ENCODE measurements at places on chromosomes 16 and 17.

GRCh38 chr17:28043741-28044140 lies 1.3 kb downstream of the NLK start:
- peaks cover 5% of the 10 kb centered on the region for H3K36me3 ChIP-seq
- no peaks in the 10 kb centered on the region for H3K27me3 ChIP-seq
- no peak for DNase-seq
- no peak overlapping the region for H3K4me3 ChIP-seq
- H3K4me1 ChIP-seq, result peaks cover 40% of the 10 kb centered on the region
- no peak overlapping the region for H3K27ac ChIP-seq

DNA sequence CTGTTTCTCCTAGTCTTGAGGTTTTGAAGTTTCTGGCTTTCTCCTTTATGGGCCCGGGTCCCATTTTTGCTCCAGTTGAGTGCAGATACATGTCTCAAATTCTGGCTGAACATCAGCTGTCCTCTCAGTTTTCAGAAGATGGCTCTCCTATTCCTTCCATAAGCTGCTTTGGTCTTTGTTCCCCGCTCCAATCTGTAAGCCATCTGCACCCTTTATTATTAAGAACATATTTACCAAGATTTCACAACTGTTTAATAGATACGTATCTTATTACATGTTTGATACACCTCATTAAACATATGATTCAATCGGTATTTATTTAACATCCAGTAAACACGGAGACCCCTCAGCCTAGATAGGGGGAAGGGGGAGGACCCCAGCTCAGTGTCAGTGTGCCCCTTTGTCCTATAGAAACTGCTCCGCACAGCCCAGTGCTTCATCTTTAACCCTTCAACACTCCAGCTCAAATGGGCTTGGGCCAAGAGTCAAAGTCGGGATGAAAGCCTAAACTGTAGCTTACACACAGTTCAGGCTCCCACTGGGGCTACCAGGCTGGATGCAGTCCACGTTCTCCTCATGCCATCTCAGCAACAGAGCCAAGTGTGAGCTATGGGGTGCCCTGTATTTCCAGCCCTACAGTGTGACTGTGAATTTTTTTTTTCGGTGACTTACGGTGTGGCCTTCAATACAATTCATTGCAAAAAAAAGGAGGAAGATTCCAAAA lies 166.0 kb upstream of the ZFHX3 start:
- DNase-seq, result no peak
- peaks cover 1% of the 10 kb centered on the region for H3K36me3 ChIP-seq

GRCh38 chr16:1747934-1748333 lies 23.4 kb downstream of the NME3 start:
- no peaks in the 10 kb centered on the region for H3K4me1 ChIP-seq
- H3K27ac ChIP-seq, result no peak overlapping the region
- H3K36me3 ChIP-seq, result no peaks in the 10 kb centered on the region
- H3K4me3 ChIP-seq, result no peak overlapping the region
- DNase-seq, result no peak

GRCh38 chr16:55947366-55947765 lies 72.2 kb upstream of the CES5A start:
- peaks cover 9% of the 10 kb centered on the region for H3K4me1 ChIP-seq
- no peak overlapping the region for H3K27ac ChIP-seq
- no peaks in the 10 kb centered on the region for H3K36me3 ChIP-seq
- H3K4me3 ChIP-seq, result no peak overlapping the region
- H3K27me3 ChIP-seq, result no peaks in the 10 kb centered on the region

DNA sequence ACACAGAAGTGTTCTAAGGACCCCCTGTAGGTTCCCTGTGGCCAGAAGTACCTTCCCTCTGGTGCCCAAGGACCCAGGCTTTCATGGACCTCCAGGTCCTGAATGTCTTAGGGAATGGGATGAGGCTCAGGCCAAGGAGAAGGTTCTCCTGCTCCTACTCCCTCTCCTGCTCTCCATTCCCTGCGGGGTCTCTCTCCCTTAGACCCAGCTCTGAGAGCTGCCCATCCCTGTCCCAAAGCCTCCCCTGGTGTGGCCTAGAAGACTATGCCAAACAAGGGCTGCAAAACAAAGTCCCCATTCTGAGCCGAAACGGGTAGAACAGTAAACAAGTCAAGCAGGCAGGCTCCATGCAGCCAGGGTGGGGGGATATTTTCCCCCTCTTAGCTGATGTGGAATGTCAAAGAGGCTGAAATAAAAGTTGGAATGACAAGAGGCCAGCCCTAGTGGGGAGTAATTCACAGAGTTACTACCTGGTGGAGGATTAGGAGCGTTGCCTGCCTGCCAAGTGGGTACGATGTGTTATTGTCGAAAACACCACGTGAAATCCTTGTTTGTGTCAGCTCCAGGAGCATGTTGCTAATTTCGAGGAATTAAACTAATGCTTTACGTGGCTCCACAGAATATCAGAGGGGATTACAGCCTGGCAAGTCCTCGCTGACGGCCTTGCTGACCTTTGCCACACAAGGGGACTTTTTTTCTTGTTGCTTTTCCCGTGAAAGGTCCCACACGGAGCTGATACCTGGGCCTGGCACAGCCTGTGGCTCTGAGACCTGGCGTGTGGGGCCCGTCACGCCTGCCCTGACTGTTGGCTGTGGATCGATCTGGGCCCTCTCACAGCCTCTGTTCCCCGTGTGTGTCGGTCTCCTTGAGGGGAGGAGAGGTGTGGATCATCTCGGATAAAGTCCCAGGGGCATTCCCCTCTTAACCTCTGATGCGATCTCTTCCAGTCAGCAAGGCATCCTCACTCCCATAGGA lies 2.9 kb downstream of the WFIKKN2 start:
- no peak overlapping the region for H3K4me3 ChIP-seq
- H3K36me3 ChIP-seq, result no peaks in the 10 kb centered on the region
- H3K4me1 ChIP-seq, result no peaks in the 10 kb centered on the region
- H3K27ac ChIP-seq, result no peak overlapping the region

DNA sequence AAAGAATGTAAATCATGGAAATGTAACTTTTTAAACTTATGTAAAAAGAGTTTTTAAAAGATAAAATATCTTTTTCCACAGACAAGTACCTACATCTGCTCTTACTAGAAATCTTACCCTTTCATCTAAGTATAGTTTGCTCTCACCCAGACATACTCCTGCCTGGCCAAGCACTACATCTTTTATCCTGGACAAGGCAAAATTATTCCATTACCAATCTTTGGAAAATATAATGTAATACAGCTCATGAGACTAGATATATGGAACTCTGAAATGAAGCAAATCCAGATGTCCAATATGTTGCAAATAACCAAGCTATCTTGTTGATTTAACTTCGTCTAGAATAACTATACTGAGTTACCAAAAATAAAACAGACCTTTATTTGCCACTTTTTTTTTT lies 50.0 kb downstream of the VMP1 start:
- H3K27me3 ChIP-seq, result no peaks in the 10 kb centered on the region
- H3K36me3 ChIP-seq, result peaks cover 1% of the 10 kb centered on the region
- DNase-seq, result no peak

GRCh38 chr16:66486199-66486772 lies 59.2 kb downstream of the BEAN1 start:
- DNase-seq, result no peak
- 0 out of 2 replicates have a peak, but pooled peaks cover under 1% of the 10 kb centered on the region for H3K4me1 ChIP-seq
- H3K27me3 ChIP-seq, result no peaks in the 10 kb centered on the region
- H3K36me3 ChIP-seq, result no peaks in the 10 kb centered on the region
- no peak overlapping the region for H3K27ac ChIP-seq

- peak overlapping the region; percentile 37 for H3K27ac ChIP-seq
- no peak for DNase-seq
- no peak overlapping the region for H3K4me3 ChIP-seq
- peaks cover 3% of the 10 kb centered on the region for H3K36me3 ChIP-seq
- no peaks in the 10 kb centered on the region for H3K27me3 ChIP-seq
Measured at GRCh38 chr16:8908810-8909468, 26.8 kb downstream of the LITAFD start.

- DNase-seq, result no peak
- no peak overlapping the region for H3K27ac ChIP-seq
- no peaks in the 10 kb centered on the region for H3K4me1 ChIP-seq
Measured at GRCh38 chr17:13973960-13974651, 95.2 kb upstream of the COX10 start.

DNA sequence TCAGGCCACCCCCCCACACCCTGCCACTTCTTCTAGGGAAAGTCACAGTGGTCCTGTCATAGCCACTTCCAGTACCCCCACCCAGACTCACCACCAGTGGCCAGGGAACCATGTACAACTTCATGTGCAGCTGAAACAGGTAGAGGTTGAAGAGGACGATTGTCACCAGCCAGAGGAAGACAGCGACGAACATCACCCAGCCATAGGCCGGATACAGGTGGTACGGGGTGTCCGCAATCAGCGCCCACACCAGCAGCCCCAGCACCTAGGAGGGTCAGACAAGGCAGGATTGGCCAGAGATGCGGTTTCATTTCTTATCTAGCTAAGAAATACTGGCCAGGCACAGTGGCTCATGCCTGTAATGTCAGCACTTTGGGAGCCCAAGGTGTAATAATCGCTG lies 16.7 kb downstream of the ARL2BP start:
- no peaks in the 10 kb centered on the region for H3K4me1 ChIP-seq
- no peaks in the 10 kb centered on the region for H3K27me3 ChIP-seq
- 0 out of 2 replicates have a peak, but pooled peaks cover 2% of the 10 kb centered on the region for H3K36me3 ChIP-seq
- no peak for DNase-seq
- H3K27ac ChIP-seq, result no peak overlapping the region

DNA sequence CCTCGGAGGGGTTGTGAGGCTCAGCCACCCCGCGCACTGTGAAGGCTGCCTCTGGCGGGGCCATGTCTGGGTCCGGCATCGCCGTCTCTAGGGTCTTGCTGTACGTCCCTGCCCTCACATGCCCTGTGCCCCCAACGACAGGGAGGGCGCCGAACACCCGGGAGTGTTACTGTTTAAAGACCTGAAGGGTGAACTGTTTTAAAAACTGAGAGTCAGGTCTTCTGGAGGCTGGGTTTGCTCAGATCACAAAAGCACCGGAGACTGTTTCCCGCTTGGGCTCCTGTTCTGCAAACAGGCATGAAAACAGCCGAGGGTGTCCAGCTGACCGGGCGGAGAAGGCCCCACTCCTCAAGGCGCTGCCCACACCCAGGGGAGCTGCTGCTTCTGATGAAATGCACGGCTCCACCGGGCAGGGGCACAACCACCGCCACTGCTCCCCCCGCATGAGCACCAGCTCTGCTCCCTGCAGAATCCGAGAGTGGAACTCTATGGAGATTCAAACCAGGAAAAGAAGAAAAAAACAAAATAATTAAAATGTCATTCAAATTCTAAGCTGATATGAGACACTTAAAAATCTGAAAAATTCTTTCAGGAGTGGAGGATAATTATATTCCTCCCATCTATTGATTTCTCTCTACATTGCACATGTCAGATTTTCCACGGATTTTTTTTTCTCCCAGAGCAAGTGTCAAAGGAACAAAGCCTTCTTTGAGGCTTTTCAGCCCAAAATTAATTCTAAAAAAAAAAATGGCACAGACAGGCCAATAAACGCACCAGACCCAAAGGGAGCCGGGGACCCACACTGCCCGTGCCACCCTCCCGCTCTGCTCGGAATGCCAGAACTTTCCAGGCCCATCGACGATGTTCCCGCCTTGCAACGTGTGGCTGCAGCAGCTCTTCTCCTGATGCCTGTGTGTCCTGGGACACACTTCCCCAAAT lies 74.3 kb downstream of the LMF1 start:
- no peaks in the 10 kb centered on the region for H3K36me3 ChIP-seq
- H3K27me3 ChIP-seq, result no peaks in the 10 kb centered on the region
- no peak overlapping the region for H3K27ac ChIP-seq
- H3K4me1 ChIP-seq, result no peaks in the 10 kb centered on the region

DNA sequence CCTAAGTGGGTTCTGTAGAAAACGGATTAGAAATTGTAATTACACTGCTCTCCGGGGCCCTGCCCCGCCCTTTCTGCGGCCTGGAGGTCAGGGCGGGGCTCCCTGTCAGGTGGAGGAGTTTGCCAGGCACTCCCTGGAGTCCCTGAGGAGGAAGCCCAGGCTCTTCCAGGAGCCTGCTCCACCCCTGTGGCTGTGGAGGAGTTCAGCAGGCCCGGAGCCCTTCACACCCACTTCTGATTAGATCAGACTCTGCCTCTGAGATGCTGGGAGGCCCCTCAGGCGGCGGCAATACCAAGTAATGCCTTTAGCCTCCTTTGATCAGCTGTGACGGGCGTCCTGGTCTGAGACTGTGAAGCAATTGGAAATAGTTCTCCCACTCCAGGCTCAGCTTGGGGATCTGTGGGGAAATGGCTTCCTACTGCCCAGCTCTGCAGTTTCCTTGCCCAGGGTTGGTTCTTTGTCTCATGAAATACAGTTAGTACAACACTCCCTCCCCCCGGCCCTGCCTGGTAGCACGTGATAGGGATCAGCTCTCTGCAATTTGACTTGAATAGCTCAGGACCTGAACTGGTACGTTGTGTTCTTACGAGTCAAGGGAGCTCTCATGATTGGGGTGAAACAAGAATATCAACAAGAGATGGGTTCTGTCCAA lies 22.3 kb downstream of the BAIAP2 start:
- H3K27ac ChIP-seq, result no peak overlapping the region
- 0 out of 2 replicates have a peak, but pooled peaks cover 3% of the 10 kb centered on the region for H3K4me1 ChIP-seq
- H3K36me3 ChIP-seq, result peaks cover 3% of the 10 kb centered on the region
- peak; percentile 43 for DNase-seq

DNA sequence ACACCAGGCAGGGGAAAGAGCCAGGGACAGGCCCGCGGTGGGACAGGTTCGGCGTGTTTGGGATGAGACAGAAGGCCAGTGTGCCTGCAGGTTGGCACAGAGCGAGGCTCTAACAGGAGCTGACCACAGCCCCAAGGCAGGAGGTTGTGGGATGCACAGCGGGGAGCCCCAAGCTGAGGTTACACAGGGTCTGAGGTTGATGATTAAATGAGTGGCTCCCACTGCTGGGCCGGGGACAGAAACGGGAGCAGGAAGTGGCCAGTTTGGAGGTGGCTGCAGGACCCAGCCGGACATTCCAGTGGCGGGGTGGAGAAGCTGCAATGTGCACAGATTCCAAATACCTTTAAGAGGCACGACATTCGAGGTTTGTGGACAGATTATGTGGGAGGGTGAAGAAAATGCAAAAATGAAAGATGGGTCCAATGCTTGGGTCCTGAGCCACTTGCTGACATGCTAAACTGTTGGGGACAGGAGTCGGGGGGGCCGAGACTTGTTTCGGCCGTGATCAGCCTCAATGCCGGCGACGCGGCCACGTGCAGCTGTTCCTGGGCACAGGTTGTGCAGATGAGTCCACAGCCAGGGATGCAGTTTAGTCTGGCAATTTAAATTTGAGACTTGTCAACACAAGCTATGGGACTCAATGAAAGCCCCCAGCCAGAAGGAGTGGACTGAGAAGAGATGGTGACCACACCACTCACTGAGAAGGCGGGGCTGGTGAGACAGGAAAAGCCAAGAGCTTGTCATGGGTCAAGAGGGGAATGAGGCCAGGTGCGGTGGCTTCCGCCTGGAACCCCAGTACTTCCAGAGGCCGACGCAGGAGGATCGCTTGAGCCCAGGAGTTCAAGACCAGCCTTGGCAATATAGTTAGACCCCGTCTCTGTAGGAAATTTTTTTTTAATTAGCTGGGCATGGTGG lies 8.7 kb downstream of the ENPP7 start:
- peaks cover 42% of the 10 kb centered on the region for H3K4me1 ChIP-seq
- no peaks in the 10 kb centered on the region for H3K36me3 ChIP-seq
- no peaks in the 10 kb centered on the region for H3K27me3 ChIP-seq
- DNase-seq, result no peak
- H3K27ac ChIP-seq, result peak overlapping the region; percentile 17

- H3K36me3 ChIP-seq, result no peaks in the 10 kb centered on the region
- DNase-seq, result no peak
- H3K4me3 ChIP-seq, result no peak overlapping the region
- no peaks in the 10 kb centered on the region for H3K4me1 ChIP-seq
- no peaks in the 10 kb centered on the region for H3K27me3 ChIP-seq
- H3K27ac ChIP-seq, result no peak overlapping the region
Measured at GRCh38 chr17:31888124-31888523, 13.4 kb downstream of the UTP6 start.

Data from Caco-2 (cell line).